ENCODE measurements at places on chromosomes 5 and 9.

GRCh38 chr5:30103452-30104202, 1089.9 kb upstream of the CDH6 start:
- DNase-seq, result no peak

GRCh38 chr9:111108946-111109345, 70.7 kb upstream of the LPAR1 start:
- DNase-seq, result no peak

DNA sequence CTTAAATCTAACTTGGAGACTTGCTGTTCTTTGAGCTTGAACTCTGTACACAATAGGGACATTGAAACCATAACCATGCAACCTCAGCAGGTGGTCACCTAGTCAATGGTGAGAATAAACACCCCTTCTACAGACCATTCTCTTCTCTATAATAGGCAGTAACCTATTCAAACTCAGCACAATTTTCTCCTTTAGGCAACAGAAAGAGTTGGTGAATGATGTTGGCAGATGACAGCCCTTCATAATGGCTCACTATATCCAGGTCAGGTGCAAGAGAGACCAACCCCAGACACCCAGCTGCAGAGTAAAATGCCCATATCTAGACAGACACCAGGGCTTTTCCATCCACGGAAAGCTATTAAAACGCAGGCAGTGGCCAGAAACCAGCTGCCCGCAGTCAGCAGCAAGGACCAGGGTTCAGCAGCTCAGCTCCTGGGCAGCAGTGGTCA, 106.7 kb downstream of the SERINC5 start:
- DNase-seq, result no peak

GRCh38 chr5:172878585-172878932, 44.5 kb downstream of the ERGIC1 start:
- no peak for DNase-seq

GRCh38 chr5:40622463-40623252, 57.1 kb upstream of the PTGER4 start:
- DNase-seq, result no peak

GRCh38 chr9:98894761-98895160, 48.9 kb upstream of the COL15A1 start:
- DNase-seq, result no peak

Measured in central memory CD8-positive, alpha-beta T cell (primary cell).